ENCODE measurements at places on chromosomes 2 and 18.

DNA sequence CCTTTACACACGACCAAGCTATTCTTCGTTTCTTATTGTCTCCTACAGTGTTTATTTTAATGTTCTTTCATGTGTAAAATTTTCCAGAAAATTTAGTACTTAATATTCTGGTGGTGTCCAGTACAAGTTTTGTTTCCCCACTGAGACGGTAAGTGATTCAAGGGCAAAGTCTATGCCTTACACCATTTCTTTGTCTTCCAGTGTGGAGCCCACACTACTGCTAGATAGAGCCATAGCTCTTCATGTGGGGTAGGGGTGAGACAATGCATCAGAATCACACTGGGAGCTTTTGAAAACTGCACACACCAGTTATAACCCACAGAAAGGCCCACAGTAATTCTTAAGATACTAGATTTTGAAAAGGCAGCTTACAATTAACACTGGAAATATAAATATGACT, 125.6 kb downstream of the TDRD15 start:
- no peak for DNase-seq

DNA sequence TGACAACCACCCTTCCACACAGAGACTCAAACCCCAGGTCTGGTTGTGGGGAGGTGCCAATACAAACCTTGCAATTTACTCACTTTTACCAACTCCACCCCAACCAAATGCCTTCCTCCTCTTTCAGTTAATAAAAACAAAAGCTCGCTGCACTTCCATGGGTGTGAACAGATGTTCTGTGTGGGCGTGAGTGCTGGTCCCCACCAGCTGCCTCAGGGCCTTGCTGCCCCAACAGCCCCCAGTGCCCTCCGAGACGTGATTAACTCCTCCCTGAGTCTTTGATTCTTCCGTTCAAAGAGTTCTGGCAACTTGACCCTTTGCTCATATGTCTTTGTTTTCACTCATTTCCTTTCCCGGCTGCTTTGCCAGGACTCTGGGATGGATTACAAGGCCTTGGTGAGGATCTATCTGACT, 258.9 kb upstream of the CXCR4 start:
- no peak for DNase-seq

DNA sequence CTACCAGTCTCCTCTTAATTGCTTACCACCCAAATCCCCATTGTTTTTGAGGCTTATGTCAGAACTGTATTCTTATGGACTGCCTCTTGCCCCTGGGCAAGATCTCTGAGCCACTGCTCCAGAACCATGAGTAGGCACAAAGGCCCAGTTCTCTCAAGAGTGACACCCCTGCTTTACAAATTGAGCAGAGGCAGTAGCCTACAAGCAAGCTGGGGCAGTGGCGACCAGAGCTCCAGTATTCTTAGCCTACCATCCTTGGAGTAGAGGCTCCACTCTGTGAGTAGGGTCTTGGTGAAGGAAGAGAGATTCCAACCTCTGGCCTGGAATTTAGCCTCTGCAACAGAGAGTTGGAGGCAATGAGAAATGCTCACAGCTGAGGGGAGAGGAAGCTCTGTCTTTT, 36.5 kb downstream of the WDR75 start:
- DNase-seq, result no peak

- DNase-seq, result no peak
Measured at GRCh38 chr2:215664847-215665525, 229.1 kb upstream of the FN1 start.

GRCh38 chr18:65592435-65592834, 158.4 kb upstream of the CDH7 start:
- no peak for DNase-seq

DNA sequence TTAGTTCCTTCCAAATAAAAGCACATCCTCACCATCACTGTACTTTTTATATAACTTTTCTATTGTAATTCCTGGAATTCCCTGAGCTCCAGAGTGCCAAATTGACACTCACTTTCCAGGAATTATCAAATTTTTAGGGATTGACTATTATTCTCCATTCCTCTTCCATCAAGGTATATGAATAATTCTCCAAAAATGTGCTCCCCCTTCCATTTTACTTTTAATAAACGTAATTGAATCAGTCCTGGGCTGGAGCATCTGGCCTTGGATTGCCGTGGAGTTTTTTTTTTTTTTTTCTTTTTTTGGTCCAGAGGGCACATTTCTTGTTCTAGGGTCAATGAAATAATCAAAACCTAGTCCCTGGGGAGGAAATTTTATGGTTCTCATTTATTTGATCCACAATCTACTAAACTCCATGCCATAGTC, 304.3 kb downstream of the CDCA7 start:
- no peak for DNase-seq

GRCh38 chr18:54284981-54285785, 15.9 kb downstream of the POLI start:
- no peak for DNase-seq

GRCh38 chr2:10141736-10142639, 19.4 kb downstream of the RRM2 start:
- no peak for DNase-seq

DNA sequence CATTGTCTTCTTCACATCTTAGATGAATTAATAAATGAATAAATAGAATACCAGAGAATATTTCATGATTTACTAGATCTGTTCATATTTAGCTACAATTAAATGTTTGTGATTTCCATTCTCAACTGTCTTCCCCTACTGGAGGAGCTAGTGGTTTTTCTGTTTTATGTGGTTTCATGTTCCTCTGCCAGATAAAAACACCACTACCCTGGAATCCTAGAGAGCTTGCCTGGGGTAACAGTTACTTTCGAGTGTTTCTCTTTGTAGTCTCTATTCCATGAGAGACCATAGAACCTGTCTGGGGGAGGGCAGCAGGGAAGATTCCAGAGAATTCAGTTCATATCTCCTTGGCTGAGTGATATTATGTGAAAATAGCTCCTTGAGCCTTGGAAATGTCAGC, 349.2 kb downstream of the INSIG2 start:
- DNase-seq, result no peak

DNA sequence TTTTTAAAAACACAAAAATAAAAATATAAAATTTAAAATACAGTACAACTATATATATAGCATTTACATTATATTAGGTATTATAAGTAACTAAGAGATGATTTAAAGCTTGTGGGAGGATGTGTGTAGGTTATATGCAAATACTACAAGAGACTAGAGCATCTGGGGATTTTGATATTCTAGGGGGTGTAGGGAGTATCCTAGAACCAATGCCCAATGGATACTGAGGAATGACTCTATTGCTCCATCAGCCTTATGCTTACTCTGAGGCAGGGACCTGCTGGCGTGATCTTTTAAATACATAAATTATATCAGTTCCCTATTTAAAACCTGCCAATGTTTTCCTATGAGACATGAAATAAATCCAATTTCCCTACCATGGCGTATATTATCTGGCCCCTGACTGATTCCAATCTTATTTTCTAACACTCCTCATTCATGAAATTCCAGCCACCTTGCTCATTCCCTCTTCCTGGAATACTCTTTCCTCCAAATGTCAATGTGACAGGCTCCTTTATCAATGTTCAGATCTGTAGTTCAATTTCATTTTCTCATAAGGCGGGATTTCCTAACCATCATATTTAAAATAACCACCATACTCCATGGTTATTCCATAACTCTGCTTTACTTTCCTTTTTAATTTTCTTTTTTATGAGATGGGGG, 22.2 kb downstream of the SP3 start:
- no peak for DNase-seq

- DNase-seq, result no peak
Measured at GRCh38 chr18:79912409-79912991, 39.0 kb downstream of the SLC66A2 start.

GRCh38 chr2:171436307-171436706, 2.3 kb downstream of the DCAF17 start:
- no peak for DNase-seq

DNA sequence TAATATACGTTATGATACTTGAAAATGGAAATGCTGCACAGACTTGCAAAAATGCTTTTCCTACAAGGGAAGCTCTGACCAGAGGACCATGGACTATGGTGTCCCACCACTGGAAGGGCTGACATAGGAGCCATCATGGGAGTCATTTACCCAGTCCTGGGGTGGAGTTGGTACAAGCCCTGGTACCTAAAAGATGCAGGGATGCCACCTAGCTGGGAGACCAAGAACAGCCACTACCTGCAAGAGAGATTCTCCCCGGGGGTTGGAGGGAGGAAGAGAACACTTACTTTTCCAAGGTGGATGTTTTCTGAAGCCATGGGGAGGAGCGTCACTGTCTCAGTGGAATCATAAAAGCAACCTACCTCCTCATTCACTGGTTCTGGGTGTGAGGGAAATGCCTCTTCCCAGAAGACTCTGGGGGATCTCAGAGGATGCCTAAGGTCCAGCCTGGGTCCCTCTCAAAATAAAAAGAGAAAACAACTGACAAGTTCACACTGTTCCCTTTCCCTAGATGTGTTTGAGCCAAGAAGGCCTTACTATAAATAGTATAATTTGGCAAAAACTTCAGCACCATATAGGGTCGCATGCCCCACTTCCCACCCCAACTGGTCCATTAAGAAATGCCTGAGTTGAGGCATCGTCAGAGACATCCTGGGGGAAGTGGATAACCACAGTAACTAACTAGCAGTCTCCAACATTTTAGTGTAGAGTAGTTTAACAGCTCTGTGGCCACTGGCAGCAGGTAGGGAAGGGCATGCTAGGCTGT, 39.9 kb downstream of the REEP1 start:
- no peak for DNase-seq

DNA sequence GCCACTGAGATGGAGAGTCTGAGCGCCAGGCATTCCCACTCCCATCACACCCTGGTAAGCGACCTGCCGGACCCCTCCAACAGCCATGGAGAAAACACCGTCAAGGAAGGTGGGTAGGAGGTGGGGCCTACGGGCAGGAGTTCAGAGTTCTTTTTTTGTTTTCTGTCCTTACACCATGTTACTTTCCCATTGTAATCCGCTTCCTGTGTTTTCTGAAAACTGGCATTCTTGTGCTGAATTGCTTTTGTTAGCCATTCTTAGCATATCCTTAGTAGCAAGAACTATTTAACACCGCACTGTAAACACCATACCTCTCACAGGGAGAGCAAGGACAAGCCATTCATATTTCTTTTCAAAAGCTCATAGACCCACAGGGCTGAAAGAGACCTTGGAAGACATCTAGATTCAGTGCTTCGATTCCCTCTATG, 46.2 kb downstream of the UNC80 start:
- DNase-seq, result no peak

- DNase-seq, result no peak
Measured at GRCh38 chr2:239195318-239195871, 205.4 kb downstream of the HDAC4 start.

- no peak for DNase-seq
Measured at GRCh38 chr2:146128216-146128615, 1608.3 kb upstream of the ZEB2 start.

DNA sequence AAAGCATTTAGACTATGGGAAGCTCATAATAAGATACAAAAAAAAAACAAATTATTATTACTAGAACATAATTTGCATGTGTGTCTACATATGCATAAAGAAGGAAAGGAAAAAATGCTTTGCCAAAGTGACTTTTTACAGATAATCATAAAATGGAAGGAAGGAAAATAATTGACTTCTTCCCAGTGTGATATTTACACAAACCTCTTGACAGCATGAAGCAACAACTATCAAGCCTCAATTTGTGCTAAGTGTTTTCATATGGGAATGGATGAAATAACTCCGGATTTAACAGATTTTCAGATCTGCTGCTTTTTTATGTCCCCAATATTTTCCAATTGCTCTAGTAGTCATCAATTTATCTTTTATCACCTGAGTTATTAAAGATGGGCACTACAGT, 275.9 kb upstream of the REG3G start:
- DNase-seq, result no peak

DNA sequence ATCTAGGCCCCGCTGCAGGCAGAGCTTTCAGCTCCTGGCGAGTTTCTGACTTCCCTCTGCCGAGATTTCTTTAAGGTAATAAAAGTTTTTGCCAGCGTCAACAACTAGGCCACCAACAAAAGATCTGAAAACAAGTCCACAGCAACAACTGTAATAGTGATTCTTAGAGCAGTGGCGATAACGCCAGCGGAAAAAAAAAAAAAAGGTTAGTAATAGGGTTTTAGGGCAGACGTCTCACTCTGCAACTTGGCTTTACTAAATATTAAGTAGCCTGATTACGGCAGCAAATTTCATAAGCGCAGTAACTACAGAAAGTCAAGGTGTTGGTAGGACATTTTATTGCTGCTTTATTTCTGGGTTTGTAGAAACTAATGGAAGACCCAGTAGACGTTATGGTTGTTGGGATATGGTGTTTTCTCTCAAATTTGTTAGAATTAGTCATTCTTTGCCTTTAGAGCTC, 481 bp downstream of the SLC30A6 start:
- DNase-seq, result no peak

DNA sequence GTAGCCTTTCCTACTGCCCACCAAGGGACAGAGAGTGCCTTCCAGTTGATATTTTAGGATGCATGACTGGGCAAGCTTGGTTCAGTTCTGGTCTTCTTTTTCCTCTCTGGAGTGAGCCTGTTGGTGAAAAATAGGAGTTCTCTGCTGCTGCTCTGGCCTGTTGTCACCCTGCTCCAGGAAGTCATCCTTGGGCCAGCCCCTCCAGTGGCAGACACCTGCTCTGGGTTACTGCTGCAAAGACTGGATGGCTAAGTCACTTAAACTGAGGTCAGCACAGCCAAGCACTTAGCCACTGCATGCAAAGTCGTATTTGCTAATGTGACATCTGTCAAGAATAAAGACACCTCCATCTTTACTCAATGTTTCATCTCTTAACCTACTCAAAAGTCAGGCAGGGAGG, 219.6 kb upstream of the ID2 start:
- no peak for DNase-seq

DNA sequence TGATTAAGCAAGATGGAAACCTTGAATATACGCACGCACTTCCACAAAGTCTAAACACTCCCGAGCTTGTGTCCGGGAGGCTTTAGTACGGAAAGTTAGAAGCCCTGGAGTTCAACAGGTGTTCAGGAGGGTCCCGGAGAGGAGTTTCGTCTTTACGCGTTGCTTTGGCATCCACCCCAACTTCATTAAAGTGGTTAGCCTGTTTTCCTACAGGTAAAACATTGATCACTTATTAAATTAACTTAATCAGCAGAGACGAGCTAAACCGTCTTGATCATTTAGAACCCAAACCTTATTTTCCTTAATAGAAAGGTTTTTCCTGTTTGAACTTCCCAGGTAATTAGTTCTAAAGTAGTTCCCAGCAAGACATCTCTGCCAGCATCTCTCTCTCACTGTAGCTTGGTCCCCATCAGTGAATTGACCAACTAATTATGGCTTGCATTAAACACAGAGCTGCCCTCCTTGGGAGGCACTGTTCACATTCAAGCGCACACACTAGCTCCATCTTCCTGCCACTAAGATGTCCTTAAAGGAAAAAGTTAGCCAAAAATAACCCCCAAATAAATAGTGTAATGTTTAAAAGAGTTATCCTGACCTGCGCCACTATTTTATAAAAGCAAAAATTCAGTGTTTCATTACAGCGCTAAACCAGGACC, 1.4 kb downstream of the NPAS2 start:
- DNase-seq, result no peak

- DNase-seq, result no peak
Measured at GRCh38 chr2:19810637-19811036, 91.1 kb downstream of the TTC32 start.
